ENCODE measurements at places on chromosomes 16 and 17.

- DNase-seq, result no peak
Measured at GRCh38 chr17:75110234-75110937, 617 bp downstream of the ARMC7 start.

DNA sequence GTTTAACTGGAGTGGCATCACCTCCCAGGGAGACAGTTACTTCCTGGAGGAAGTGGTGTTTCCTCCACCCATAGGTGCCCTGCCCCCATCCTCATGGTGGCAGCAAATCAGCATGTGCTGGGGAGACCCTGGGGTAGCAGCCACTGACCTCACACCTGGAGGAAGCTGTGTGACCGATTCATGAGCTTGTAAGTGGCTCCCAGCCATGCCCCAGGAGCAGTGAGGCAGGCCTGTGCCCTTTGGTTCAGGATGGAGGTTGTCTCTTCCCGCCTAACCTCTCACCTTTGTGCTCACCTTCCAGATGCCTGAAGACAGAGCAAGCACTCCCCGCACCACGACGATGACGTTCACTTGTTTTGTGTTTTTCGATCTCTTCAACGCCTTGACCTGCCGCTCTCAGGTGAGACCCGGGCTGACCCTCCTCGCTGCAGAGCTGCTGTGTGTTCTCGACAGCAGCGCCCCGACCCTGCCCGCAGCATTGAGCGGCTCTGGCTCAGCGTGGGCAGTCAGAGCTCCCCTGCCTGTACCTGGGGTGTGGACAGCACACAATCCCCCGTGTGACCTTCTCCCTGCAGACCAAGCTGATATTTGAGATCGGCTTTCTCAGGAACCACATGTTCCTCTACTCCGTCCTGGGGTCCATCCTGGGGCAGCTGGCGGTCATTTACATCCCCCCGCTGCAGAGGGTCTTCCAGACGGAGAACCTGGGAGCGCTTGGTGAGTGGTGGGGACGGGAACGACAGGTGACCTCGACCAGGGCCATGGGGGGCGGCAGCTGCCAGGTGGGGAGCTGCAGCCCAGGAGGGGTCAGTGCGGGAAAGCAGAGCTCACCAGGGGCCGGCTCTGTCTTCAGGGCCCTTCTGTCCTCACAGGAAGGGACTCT, 42.8 kb downstream of the MEAK7 start:
- no peak for DNase-seq

DNA sequence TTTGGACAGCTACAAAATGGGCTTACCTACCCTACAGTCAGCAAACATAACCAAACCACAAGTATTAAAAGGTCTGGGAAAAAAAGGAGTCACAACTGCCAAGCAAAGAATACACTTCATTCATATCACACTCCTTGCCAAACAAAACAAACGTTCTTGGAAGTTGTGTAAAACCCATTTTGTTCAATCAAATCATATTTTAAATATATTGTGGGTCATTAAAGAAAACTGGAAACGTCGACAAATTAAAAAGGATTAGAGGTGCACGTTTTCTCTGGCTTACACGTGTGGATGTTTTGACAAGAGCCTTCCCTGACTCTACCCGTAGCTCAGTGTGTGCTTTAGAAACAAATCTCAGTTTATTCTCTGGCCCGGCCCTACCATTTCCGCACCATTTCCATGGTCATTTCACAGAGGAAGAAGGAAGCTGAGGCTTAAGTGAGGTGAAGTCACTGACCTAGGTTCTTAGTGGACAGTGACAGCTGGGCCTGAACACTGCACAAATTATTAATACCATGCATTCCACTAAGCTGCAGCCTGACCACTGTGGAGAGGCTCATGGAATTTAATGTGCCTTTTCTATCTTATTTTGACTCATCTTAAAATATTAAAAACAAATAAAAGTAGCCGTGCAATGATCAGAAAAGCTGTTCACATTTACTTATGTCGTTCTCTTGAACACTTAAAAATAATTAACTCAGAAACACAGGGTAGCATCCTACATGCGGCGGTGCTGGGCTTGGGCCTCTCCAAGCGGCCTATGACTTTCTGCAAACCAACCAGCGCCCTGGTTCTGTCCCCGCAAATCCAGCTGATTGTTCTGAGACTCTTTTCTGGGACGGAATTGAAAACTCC, 968 bp downstream of the CEP112 start:
- no peak for DNase-seq

DNA sequence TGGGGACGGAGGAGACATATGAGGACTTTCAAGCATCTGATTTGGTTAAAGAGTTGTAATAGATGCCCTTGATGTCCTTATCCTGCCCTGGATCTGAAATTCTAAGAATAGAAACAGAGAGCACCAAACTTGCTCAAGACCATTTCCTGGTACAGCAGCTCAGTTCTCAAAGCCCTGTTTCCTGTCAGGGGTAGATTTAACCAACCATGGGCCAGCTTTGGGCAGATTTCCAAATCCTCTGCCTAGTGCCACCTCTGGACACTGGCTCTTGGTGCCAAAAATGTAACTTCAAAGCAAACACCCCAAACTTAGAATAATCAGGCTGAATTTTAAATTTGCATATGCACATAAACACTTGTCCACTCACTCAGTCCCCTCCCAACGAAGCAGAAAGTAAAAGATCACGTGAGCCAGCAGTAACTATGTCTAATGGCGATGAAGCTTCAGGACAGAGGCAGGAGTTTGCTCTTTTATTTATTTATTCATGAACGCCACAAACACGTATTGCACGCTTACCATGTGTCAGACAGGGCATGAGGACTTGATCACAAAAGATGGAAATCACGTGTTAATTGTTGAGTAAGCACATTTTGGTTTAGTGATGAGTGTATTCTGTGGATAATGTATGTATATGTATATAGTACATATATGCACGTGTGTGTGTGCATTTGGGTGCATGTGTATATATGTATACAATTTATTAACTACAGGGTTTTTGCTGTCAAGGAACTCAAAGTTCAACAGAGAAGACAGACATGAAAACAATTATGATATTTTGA, 23.1 kb upstream of the SDK2 start:
- no peak for DNase-seq

DNA sequence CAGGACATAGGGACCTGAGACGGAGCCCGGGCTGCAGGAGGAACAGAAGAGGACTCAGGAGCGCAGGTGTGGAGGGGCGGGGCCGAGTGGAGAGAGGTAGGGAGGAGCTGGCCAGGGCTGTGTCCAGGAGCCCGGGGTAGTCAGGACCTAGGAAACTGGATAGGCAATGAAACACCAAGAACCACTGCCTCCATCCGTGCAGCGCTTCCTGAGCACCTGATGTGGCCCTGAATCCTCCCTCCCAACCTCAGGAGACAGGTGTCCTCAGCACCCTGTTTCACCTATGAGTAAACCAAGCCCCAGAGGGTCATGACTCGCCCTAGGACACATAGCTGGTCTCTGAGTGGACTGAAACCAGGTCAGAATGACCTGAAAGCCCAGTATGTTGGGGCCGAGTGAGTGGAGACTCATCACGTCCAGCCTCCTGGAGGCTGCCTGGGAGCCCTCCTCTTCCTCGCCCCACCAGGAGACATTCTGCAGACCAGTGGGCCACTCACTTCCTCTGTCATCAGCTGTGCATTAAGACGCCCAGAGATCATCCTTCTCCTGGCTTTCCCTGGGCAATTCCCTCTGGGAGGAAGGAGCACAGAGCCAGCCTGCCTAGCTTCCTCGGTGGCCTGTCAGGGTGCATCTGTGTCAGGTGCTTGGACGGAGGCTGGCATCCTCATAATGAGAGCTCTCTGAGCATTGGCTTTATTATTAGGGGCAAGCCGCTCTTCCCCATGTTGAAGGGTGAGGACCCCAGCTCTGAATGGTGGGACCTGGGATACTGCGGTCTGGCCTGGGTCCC, 72.8 kb downstream of the SCNN1B start:
- no peak for DNase-seq

GRCh38 chr16:7200320-7200719, 132.3 kb upstream of the RBFOX1 start:
- DNase-seq, result no peak

GRCh38 chr17:70780031-70780430, 610.7 kb downstream of the KCNJ2 start:
- no peak for DNase-seq
